ENCODE measurements at places on chromosomes 6 and 20.
A peak's percentile ranks its signal among the peaks of the same experiment; 100 is the strongest.

DNA sequence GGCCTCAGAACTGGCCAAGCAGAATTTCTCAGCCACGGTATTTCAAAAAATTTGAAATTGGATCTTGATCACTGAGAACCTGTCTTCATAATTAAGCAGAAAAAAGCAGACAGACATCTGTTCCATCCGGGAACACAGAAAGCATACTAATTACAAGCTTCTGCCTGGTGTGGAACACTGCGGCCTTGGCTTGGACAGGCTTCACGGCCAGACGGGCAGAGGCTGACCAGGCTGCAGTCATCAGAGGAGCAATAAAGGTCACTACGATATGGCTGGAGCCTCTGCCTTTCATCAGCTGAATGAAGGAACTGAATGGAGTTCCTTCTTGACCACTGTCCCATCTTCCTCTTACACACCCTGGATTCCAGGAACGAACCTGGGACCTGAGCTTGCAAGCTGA, 3.9 kb upstream of the NRSN1 start:
- DNase-seq: no peak

DNA sequence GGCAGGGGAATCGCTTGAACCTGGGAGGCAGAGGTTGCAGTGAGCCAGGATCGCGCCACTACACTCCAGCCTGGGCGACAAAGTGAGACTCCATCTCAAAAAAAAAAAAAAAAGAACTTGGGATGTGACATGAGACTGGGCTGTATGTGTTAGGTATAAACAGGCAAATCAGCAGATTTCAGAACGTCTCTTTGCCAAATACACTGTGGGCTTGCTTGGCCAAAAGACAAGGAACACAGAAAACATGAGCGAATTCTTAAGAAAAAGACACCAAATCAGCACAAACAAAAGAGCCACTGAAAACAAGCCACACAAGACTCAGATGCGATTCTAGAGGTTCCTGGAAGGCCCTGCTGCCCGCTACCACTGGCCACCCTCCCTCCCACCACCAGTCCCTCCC, 12.5 kb downstream of the ETV7 start:
- DNase-seq: no peak

GRCh38 chr6:150536835-150537234, 62.9 kb upstream of the PLEKHG1 start:
- DNase-seq: no peak

DNA sequence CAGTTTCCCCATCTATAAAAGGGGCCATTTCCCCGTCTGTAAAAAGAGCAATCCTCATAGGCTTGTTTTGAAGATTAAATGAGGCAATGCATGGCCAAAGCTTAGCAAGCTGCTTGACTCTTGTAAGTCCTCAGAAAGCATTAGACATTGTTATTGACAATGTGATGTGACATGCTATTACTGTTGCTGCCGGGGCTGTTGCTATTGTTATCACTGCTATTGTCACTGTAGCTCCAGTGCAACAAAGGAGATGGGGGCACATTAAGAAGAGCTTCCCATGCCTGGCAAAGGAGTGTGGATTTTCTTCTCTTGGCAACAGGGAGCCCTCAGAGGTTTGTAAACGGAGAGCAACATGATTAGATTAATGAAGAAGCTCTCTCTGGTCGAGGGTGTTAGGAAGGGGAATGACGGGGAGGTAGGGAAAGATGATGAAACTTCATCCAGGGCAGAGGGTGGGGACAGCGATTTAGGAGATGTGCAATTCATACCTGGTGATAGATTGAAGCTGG, 33.1 kb upstream of the FAM83D start:
- no peak for DNase-seq

DNA sequence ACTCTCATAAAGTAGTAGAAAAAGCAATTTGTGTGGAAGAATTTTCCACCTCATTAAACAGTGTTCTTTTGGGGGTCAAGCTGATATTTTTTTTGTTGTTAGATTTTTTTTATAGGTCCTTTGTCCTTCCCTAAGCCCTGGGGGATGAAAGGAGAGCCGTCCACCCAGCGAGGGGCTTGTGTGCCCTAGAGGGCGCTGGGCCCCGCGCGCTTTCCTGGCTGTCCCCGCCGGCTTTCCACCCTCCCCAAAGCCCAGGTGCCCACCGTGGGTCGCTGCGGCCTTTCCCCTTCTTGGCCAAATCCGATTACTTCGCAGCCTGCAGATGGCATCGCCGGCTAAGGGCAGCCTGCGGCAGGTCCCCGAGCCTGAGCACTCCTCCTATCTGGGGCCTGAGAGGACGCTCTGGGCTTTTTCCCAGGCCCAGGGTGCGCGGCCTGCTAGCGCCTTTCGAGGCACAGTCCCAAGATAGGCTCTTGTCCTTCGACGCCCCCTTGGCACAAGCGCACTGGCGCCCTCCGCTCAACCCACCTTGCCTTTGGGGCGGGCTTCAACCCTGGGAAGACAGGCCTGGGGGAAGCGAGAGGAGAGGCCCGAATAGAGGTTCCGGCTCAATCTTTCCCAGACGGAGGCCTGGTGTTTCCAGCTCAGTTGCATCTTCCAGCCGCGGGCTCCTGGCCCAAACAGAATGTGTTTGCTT, 33.6 kb downstream of the TFAP2A start:
- no peak for DNase-seq

DNA sequence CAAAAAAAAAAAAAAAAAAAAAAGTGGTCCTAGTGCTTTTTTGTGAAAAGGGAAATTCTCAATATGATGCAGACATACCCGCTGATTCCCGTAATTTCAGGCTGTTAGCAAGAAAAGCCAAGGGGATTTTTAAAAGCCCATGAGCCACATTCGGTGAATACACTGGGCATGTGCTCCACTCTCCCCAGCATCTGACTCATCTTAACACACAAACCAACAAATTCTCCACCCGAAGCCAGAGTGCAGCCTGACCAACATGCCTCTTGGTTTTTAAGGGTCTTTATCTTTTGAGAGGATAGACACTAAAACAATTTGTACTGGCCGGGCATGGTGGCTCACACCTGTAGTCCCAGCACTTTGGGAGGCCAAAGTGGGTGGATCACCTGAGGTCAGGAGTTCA, 45.5 kb upstream of the CD83 start:
- DNase-seq: no peak

- peak; percentile 84 for DNase-seq
These were observed 541 bp downstream of the SNX21 start for GRCh38 chr20:45833883-45834796.

DNA sequence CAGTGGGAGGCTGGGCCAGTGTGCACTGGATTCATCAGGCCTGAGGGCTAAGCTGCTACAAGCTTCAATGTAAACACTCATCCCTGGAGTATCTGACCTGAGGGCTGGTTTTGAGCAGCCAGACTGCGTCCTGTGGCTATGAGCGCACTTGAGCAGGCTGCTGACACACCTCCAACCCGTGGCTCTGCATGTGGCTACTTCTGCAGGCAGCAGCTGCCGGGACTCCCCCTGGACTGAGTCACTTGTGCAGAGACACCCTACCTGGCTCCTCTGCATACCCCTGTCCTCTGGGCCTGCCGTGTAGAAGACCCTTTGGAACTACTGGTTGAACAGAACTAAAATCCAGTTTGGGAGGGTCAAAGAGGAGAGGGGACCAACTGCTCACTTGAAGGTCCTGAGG, 172.0 kb downstream of the SCP2D1 start:
- DNase-seq: no peak

- DNase-seq: no peak
These were observed 47.9 kb upstream of the CITED2 start for GRCh38 chr6:139422105-139423036.

- no peak for DNase-seq
These were observed 20.9 kb downstream of the COL9A3 start for GRCh38 chr20:62837790-62838127.

- no peak for DNase-seq
These were observed 2.3 kb upstream of the EEF1A2 start for GRCh38 chr20:63500902-63501817.

DNA sequence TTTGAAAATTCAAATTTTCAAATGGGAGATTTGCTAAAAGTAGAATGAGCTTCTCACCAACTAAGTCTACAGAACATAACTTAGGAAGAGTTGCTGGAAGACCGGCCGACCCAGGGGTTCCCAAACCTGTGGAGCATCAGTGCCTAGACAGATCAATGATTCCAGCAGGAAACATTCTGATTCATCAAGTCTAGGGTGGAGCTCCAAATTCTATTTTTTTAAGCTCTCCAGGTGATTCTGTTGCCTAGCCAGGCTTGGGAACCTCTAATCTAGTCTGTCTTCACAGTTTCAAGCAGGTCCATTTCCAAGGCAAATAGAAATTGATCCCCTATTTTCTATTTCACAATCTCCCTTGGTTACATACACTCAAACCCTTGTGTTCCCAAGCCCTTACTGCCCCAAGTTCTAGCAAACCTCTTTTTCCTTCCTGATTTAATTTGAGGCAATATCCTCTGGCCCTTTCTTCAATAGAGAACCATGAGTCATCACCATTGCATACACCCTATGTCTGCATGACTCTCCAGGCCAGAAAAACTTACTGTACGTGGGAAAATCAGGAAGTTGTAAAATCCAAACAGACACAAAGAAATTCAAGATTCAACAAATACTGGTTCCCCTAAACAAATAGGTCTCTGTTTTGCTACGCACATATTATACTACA, 8.9 kb downstream of the ATXN1 start:
- DNase-seq: no peak

DNA sequence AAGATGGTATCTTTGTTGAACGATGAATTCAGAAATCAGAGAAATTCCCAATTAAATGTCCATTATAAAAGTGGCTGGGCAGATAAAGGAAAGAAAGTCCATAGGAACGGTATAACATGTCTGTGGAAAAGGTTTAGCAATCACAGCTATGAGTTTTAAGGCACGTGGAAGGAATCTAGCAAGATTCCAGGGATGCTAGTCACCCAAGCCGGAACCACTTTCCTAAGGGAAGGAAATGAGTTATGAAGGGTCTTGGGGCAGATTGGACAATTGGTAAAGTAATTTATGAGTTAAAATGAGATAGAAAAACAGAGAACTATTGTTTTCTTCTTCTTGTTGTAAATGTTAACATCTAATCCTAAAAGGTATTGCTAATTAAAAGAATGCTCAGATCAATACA, 384.8 kb downstream of the ADGRB3 start:
- no peak for DNase-seq

GRCh38 chr6:54193560-54193959, 82.3 kb downstream of the MLIP start:
- DNase-seq: no peak

- DNase-seq: peak; percentile 26
These were observed 48.7 kb upstream of the SRSF6 start for GRCh38 chr20:43408848-43409576.

DNA sequence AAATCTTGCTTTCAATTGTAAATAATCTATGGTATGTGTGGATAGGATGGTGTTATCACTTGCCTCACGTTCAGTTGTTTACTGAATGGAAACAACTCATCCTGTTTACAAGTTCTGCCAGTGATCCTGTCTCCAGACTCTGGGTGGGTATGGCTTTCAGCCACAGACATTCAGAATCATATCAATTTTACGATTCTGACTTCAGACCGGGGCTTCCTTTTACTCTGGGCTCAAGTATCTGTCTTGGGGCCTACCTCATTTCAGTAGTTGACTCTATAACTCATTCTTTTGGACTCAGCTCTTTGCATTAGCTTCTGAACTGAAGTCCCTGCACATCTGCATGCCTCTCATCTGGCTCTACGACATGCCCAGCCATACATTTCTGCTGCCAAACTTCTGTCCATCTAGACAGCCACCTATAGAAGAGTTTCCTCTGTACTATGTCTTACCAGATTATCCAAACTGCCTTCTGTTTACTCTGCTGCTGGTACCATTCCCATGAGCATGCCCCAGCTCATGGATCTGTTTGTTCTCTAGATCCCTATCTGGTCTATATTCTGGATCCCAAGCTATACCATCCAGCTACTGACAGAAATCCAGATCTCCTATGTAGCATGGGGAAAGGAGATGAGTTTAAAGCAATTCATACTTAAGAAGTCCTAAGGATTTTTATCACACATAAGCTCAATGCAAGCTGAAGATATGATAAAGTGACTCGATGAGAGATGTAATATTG, 34.3 kb downstream of the FYN start:
- DNase-seq: no peak

DNA sequence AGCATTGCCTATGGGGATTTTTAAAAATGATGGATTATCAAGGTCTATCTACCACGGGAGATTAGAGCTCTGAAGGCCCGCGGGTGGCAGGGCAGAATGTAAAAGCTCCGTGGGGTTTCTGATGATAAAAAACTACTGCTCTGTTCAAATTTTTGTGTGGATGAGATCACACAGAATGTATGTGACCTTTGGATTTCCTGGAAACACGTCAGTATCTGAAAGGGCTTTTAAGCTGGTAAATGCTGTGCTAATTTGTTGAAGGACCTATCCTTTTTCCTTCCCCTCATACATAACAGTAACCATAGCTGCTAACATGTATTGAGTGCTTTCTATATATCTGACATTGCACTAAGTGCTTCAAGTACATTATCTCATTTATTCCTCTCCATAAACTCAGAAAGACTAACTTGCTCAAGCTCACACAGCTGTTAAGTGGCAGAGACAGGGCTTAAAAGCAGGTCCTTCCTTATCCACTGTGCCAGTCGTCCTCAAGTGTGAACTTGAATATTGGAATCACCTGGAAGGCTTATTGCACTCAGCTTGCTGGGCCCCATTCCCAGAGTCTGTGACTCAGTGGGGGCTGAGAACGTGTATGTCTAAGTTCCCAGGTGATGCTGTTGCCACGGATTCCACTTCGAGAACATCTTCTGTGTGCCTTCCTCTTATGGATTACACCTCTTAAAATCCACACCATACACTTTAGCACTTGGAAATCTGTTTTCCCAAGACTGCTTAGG, 1.9 kb upstream of the TMEM242 start:
- no peak for DNase-seq

- no peak for DNase-seq
These were observed at the start of gene CDH26 for GRCh38 chr20:59958123-59958522. TSS of gene CDH26 (plus strand) at chr20:59958423. CDS start at chr20:59958727, 304 bp downstream.

GRCh38 chr6:81138236-81138635, 614.2 kb downstream of the TENT5A start:
- DNase-seq: no peak

GRCh38 chr20:43375591-43375990, 82.1 kb upstream of the SRSF6 start:
- no peak for DNase-seq

DNA sequence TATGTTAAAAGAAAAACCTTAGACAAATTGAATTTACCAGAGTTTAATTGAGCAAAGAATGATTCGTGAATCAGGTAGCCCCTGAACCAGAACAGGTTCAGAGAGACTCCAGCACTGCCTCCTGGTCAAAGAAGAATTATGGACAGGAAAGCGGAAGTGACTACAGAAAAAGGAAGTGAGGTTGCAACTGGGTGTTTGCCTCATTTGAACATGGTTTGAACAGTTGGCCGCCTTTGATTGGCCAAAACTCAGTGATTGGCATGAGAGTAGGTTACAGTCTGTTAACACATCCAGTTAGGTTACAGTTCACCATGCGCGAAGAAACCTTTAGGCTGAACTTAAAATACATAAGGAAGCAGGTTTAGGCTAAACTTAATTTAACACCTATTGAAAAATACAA, 248.8 kb downstream of the TFAP2A start:
- no peak for DNase-seq

- no peak for DNase-seq
These were observed 108.5 kb upstream of the KCNK16 start for GRCh38 chr6:39430871-39431523.

All from K562 (cell line).